ENCODE measurements at places on chromosomes 1 and 21.

DNA sequence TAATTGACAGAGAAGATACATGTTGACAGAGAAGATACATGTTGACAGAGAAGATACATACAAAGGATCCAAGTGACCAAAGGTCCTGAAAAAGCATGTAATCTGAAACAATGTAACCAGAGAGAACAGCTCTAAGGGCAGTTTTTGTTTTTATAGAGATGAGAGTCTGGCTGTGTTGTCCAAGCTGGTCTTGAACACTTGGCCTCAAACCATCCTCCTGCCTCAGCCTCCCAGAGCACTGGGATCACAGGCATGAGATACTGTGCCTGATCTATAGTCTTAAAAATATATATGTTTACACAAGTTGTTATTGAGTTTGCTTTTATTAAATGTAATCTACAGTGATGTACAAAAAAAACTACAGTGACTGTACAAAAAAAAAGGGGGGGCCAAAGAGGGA lies 12.5 kb downstream of the MEAF6 start:
- no peak for DNase-seq

DNA sequence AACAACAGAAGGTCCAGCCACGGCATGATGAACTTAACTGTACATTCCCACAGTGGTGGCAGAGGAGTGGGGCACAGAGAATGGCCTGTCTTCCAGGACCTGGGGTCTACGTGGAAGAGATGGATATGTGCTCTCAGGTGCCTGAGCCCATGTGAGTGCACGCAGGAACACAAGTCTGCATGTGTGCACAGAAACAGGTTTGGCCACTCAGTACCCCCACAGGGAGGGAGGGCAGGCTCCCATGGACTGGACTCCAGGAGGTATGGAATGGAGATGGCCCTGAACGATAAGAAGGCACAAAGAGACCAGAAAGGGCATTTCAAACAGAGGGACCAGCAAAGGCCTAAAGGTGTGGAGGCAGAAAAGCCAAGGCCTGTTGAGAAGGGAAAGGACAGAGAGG lies 10.8 kb downstream of the COL9A2 start:
- DNase-seq = no peak

DNA sequence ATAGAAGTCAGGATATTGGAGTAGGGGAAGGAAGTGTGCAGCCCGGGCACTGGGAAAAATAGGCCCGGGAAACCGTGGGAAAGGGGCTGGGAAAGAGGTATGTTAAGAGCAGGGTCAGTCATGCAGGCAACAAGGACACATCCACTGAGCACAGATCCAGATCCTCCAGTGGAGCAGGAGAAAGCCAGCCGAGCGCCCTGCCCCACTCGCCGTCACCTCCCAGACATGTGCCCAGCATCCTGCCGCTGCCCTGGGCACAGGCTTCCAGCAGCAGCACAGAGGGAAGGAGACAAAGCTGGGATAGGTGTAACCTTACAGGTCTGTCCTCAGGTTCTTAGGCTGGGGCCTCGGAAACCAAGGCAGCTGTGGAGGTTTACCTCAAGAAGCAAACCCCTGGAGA lies 64.2 kb downstream of the FAM163A start:
- DNase-seq = no peak

- no peak for DNase-seq
Measured at GRCh38 chr21:38165466-38166172, 91.2 kb upstream of the KCNJ15 start.

- no peak for DNase-seq
Measured at GRCh38 chr21:45894450-45894825, 87.1 kb upstream of the COL6A1 start.

- no peak for DNase-seq
Measured at GRCh38 chr1:60727552-60727951, 354.8 kb upstream of the NFIA start.

- DNase-seq = no peak
Measured at GRCh38 chr21:44333509-44334328, 5.5 kb downstream of the CFAP410 start.

DNA sequence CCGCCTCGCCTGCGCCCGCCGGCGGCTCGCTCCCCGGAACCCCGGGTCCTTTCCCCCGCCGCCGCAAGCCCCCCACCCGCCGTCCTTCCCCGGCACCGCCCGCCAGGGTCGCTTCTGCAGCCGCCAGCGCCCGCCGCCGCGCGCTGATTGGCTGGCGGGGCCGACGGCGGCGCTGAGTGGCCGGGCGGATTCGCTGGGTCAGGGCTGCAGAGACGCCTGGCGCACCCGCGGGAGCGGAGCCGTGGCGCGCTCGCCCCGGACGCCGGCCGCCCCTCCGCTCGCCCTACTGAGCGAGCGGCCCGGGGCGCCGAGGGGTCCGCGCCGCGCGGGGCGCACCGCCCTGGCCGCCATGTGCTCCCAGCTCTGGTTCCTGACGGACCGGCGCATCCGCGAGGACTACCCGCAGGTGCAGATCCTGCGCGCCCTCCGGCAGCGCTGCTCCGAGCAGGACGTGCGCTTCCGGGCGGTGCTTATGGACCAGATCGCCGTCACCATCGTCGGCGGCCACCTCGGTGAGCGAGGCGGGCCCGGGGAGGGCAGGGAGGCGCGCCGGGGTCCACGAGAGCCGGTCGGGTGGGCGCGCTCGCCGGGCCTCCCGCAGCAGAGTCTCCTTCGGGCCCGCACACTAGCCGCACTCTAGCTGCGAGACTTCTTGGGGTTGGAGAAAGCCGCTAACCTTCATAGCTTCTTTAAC lies at the start of gene RIMKLA:
TSS of gene RIMKLA (plus strand) at position 207 of the 694 bp plus-strand sequence. CDS start at position 350, 143 bp downstream.
- peak; percentile 35 for DNase-seq

DNA sequence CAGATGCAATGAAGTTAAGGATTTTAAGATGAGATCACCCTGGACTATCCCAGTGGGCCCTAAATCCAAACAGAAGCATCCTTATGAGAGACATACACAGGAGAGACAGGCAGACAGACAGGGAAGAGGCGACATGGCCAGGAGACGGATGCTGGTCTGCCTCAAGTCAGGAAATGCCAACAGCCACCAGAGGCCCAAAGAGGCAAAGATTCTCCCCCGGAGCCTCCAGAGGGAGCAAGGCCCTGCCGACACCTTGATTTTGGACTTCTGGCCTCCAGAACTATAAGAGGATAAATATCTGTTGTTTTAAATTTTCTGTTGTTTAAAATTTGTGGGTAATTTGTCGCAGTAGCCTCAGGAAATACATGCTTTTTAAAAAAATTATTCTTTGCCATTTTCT lies 116.4 kb downstream of the GLIS1 start:
- DNase-seq = no peak

DNA sequence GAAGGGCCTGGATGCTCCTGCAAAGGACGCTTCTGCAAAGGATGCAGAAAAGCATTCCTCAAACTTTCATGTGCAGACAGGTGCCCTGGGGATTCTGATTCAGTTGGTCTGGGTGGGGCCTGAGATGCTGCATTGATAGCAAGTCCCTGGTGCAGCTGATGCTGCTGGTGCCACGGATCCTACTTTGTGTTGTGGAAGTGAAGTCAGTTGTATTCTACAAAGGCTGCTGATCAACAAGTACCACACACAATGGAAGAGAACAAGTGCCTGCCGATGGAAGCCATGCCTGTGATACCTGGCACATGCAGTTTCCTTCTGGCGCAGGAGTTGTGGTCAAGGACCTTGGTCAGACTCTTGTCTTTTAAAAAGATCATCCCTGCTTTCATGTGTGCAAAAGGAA lies 478.8 kb downstream of the CAMTA1 start:
- DNase-seq = no peak

DNA sequence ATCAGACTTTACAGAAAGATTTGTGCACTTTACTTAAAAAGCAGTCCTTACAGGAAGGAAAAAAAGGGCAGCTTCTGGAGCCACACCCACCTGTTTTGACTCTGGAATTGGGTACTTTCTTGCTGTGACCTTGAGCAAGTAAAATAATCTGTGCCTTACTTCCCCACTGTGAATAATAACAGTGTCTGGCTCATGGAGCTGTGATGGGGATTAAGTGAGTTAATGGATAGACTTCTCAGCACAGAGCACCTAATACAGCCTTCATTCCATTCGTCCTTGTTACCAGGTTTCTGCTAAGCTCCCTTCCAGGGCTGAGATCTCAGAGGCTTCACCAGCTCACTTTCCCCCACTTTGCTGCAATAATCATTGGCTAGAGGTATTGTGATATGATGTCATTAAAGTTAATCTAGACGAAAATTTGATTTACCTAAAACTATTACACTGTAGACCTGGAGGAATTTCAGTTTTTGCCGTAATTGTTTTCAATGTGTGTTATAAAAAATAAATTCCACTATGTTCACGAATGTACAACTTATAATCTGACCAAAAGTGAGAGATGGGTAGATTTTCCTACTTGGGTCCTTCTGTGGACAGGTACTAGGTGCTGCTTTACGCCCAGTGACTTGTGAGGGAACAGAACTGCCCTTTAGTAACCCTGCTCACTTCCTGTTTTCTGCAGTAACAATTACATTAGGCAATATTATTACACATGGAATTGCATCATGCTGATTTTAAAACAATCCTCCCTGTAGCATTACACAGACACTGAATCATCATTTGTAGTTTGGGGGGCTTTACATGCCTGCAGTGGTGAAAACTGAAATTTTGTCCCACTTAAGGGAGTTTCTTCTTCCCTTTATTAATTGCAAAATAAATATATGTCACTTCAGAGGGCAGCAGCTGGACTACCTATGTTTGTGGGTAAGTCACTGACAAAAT lies 19.7 kb upstream of the ABCG1 start:
- peak; percentile 46 for DNase-seq

GRCh38 chr1:53644909-53645689 lies 93.9 kb downstream of the GLIS1 start:
- no peak for DNase-seq

- DNase-seq = no peak
Measured at GRCh38 chr1:186750257-186750656, 70.0 kb upstream of the PTGS2 start.

GRCh38 chr21:34933609-34934335 lies 115.3 kb downstream of the RUNX1 start:
- peak; percentile 75 for DNase-seq

DNA sequence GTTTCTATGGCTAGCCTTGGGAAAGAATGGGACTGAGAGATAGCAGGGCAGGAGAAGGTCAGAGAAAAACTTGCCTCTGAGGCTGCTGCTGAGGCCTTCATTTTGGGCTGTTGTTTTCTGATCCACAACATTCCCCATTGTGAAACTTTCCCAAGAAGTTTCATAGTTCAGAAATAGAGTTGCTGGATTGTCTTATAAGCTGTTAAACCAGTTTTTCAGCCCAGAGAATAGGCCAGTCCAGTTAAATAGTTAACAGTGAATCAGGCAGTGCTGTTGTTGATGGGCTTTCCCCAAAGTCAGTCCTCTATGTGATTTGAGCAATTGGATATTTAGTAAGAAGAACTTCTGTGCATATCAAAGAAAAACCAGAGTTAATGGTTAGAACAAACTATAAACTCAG lies 77.0 kb downstream of the C21orf91 start:
- no peak for DNase-seq

GRCh38 chr1:53765657-53766056 lies 26.7 kb upstream of the GLIS1 start:
- DNase-seq = peak; percentile 49

DNA sequence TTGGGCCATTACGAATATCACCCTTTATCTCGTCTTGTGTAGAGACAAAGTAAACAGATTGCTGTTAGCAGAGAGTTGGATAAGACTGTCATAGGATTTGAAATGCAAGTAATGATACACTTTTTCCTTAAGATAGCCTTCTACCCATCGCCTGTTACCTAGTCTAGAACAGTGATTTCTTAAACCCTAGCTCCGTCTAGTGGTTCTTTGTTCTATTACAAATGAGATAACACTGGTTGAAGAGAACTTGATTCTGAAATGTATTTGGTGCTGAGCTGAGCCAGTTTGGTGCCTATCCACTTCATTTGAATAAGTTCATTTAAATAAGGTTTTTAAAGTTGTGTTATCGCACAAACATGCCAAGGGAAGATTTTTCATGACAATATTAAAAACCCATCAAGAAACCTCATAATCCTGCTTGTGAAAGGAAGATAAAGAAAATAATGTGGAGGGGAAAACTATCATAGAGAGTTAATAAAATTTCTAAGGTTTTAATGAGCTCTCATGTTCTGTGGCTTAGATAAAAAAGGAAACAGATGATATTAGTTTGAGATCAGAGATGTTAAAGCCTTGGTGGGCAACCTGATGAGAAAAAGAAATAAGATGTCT lies 1.5 kb upstream of the KCNH1 start:
- DNase-seq = peak; percentile 26

DNA sequence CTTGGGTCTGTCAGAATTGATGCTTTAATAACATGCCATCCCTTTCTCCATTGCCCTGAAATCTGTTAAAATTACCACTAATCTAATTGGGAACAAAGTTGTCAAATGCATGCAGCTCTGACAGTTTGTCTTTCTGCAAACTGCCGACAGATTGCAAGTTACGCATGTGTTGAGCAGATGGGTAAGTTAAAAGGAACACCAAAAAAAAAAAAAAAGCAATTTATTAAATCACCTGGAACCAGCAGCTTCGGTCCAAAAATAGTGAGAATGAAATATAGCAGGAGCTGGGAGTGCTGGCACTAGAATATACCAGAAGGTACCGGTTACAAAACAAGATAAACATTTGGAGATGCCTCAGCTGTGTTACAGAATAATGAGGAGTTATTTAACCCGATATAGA lies 149.6 kb upstream of the C1orf87 start:
- no peak for DNase-seq

- peak; percentile 11 for DNase-seq
Measured at GRCh38 chr1:31701091-31701736, 2.6 kb downstream of the COL16A1 start.

DNA sequence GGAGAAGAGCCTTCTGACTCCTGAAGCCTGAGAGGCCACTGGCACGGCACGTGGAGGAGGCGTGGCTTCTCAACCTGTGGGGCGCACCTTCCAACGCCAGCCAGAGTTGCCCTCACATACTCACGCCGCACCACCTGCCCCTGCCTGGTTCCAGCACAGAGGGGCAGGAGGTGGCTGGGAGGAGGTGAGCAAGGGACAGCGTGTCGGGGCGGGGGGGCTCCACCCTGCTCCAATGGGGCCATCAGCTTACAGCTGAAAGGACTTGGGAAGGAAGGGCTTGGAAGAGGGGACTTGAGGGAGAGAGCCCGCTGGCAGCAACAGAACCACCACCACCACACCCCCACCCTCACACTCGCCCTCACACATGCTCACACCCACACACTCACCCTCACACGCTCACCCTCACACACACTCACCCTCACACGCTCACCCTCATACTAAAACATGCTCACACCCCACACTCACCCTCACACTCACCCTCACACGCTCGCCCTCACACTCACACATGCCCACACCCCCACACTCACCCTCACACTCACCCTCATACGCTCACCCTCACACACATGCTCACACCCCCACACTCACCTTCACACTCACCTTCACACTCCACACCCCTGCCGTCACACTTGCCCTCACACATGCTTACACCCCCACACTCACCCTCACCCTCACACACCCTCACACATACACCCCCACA lies 41.6 kb upstream of the EDN2 start:
- DNase-seq = no peak

- DNase-seq = no peak
Measured at GRCh38 chr1:115237507-115237906, 100.5 kb downstream of the NGF start.

All from CD4-positive, alpha-beta T cell treated with Interleukin-12 subunit alpha and Interleukin-12 subunit beta, for 1 hour (primary cell).